ENCODE measurements at places on chromosomes 12 and 14. TPM values are rescaled to one million over a fixed set of nuclear protein-coding genes. Genes with fewer than 3 reads are reported as not detected.

GRCh38 chr12:22899184-22899583 lies 274.2 kb downstream of the ETNK1 start:
- no peaks in the 10 kb centered on the region for H3K36me3 ChIP-seq
- no peaks in the 10 kb centered on the region for H3K4me1 ChIP-seq
- H3K27me3 ChIP-seq = no peaks in the 10 kb centered on the region
- H3K27ac ChIP-seq = no peak overlapping the region
- H3K4me3 ChIP-seq = no peak overlapping the region
- no peak for DNase-seq

- no peaks in the 10 kb centered on the region for H3K36me3 ChIP-seq
- H3K4me3 ChIP-seq = no peak overlapping the region
- peaks cover 13% of the 10 kb centered on the region for H3K27me3 ChIP-seq
Measured at GRCh38 chr12:113065126-113066007, 8.8 kb downstream of the DTX1 start.

- peaks cover 77% of the 10 kb centered on the region for H3K36me3 ChIP-seq
- DNase-seq = no peak
- no peaks in the 10 kb centered on the region for H3K27me3 ChIP-seq
- no peak overlapping the region for H3K4me3 ChIP-seq
Measured at GRCh38 chr12:132018193-132018916, 68.6 kb downstream of the EP400 start.

DNA sequence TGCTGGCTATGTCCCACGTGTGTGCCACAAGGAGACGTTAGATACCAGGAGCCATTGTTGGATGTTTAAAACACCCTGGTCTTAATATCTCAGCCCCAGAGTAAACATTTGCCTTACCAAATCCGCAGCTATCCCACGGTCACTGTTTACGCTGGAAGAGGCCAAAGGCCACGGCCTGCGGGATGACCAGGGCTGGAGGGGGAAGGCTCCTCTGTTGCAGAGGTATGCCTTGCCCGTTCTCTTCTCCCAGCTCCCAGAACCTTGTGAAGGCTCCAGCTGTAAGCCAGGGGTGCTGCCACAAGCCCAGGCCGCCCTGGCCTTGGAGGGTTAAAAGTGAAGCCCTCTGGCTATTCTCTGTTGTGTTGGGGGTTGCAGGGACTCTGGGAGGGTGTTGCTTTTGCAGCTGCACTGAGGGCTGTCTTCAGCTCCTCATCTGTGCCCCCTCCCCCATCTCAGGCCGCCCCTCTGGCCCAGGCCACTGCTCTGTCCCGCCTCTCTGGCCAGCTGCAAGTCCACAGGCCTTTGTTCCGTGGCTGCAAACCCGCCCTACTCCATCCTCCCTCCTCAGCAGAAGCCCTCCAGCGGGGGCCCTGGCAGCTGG lies 2.5 kb downstream of the PLEKHG3 start:
- peaks cover 15% of the 10 kb centered on the region for H3K36me3 ChIP-seq
- peak overlapping the region; percentile 76 for H3K27ac ChIP-seq
- peaks cover 64% of the 10 kb centered on the region for H3K4me1 ChIP-seq
- H3K4me3 ChIP-seq = peak overlapping the region; percentile 81
- no peak for DNase-seq
- no peaks in the 10 kb centered on the region for H3K27me3 ChIP-seq

DNA sequence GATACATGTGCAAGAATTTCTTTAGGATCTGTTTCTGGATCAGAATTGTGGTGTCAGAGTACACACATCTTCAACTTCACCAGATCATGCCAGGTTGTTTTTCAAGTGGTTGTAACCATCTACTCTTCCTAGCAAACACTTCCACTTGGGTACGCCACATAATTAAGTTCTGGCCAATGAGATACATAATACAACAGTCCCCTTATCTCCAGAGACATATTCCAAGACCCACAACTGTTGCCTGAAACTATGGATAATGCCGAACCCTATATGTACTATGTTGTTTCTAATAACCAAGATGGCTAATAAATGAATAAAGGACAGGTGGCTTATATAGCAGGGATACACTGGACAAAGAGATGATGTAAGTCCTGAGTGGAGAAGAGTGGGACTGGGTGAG lies 2.5 kb upstream of the CHPT1 start:
- H3K27me3 ChIP-seq = no peaks in the 10 kb centered on the region
- H3K27ac ChIP-seq = peak overlapping the region; percentile 59
- H3K4me1 ChIP-seq = peaks cover 21% of the 10 kb centered on the region
- H3K4me3 ChIP-seq = no peak overlapping the region
- no peaks in the 10 kb centered on the region for H3K36me3 ChIP-seq

- no peak overlapping the region for H3K27ac ChIP-seq
- DNase-seq = peak; percentile 72
- H3K4me1 ChIP-seq = peaks cover 18% of the 10 kb centered on the region
Measured at GRCh38 chr12:13347241-13348043, 150.9 kb downstream of the EMP1 start.

DNA sequence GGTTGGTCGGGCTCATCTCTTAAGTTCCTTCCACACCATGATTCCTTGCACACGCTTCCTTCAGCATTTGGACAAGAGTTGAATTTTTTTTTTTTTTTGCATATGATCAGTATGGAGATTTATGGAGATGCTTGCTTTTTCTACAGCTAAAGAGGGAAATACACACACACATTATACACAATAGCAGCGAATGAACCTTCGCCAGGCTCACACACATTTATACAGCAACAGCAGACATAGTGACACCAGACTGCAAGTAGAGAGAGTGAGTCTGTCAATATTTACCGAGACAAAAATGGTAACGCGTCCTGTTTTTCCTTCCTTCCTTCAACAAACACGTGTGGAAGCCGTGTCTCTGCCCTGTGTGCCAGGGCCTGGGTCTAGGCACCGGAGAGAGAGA lies 897.9 kb downstream of the BCL11B start:
- no peaks in the 10 kb centered on the region for H3K36me3 ChIP-seq
- no peak for DNase-seq
- H3K4me1 ChIP-seq = no peaks in the 10 kb centered on the region
- no peak overlapping the region for H3K4me3 ChIP-seq

GRCh38 chr14:86510491-86510890 lies 980.5 kb downstream of the FLRT2 start:
- DNase-seq = no peak
- no peaks in the 10 kb centered on the region for H3K4me1 ChIP-seq
- H3K4me3 ChIP-seq = no peak overlapping the region
- H3K27me3 ChIP-seq = no peaks in the 10 kb centered on the region

DNA sequence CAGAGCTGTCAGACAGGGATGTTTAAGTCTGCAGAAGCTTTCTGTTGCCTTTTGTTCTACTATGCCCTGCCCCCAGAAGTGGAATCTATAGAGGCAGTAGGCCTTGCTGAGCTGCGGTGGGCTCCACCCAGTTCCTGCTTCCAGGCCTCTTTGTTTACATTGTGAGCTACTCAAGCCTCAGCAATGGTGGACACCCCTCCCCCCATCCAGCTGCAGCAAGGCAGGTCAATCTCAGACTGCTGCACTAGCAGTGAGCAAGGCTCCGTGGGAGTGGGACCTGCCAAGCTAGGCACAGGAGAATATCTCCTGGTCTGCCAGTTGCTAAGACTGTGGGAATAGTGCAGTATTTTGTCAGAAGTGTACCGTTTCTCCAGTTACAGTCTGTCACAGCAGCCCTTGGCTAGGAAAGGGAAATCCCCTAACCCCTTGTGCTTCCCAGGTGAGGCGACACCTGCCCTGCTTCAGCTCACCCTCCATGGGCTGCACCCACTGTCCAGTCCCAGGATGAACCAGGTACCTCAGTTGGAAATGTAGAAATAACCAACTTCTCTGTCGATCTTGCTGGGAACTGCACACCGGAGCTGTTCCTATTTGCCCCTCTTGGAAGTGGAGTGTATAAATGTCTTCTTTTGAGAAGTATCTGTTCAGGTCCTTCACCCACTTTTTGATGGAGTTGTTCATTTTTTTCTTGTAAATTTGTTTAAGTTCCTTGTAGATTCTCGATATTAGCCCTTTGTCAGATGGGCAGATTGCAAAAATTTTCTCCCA lies 213.5 kb upstream of the SLC38A2 start:
- no peaks in the 10 kb centered on the region for H3K27me3 ChIP-seq
- peak; percentile 49 for DNase-seq
- no peaks in the 10 kb centered on the region for H3K36me3 ChIP-seq
- H3K27ac ChIP-seq = no peak overlapping the region

DNA sequence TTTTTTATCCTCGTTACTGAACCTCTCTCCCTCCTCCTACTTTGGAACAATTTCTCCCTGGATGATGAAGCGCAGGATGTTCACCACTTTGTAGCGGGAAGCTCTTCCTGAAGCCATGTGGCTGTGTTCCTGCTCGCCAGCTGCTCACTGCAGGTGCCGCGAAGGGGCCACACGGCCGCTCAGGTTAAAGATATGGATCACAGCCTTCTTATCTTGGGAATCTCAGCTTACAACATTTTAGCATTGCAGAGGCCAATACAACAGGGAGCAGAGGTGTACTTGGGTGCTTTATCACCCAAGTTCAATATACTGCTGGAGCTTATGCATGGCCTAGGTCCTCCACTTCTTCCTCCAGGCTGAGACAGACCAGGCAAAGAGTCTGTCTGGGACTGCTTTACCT lies 201.2 kb upstream of the G2E3 start:
- peaks cover 6% of the 10 kb centered on the region for H3K4me1 ChIP-seq
- no peak for DNase-seq
- H3K27ac ChIP-seq = no peak overlapping the region
- H3K36me3 ChIP-seq = no peaks in the 10 kb centered on the region
- H3K27me3 ChIP-seq = no peaks in the 10 kb centered on the region

- H3K4me1 ChIP-seq = peaks cover 32% of the 10 kb centered on the region
- no peaks in the 10 kb centered on the region for H3K27me3 ChIP-seq
- DNase-seq = no peak
- H3K27ac ChIP-seq = peak overlapping the region; percentile 91
Measured at GRCh38 chr14:67963545-67963944, 144.0 kb downstream of the RAD51B start.

- peak; percentile 69 for DNase-seq
- H3K4me3 ChIP-seq = peak overlapping the region; percentile 32
- H3K36me3 ChIP-seq = no peaks in the 10 kb centered on the region
- H3K27me3 ChIP-seq = no peaks in the 10 kb centered on the region
- H3K27ac ChIP-seq = peak overlapping the region; percentile 70
- peaks cover 22% of the 10 kb centered on the region for H3K4me1 ChIP-seq
Measured at GRCh38 chr12:124588751-124589267, 21.4 kb upstream of the NCOR2 start.

SLC16A7 gene
- total RNA-seq = 32.6 TPM

DPF3 gene
- total RNA-seq = 2.1 TPM

WIF1 gene
- not detected for total RNA-seq

FAR2 gene
- 1.7 TPM for total RNA-seq

RERG gene
- 16.5 TPM for total RNA-seq

GNB3 gene
- total RNA-seq = 0.47 TPM

ALDH2 gene
- not detected for total RNA-seq

SLCO1B3 gene
- not detected for total RNA-seq
